ENCODE measurements at places on chromosomes 2 and 18. TPM values are rescaled to one million over a fixed set of nuclear protein-coding genes. Genes with fewer than 3 reads are reported as not detected.

Gene C2orf78
- not detected for total RNA-seq

DNA sequence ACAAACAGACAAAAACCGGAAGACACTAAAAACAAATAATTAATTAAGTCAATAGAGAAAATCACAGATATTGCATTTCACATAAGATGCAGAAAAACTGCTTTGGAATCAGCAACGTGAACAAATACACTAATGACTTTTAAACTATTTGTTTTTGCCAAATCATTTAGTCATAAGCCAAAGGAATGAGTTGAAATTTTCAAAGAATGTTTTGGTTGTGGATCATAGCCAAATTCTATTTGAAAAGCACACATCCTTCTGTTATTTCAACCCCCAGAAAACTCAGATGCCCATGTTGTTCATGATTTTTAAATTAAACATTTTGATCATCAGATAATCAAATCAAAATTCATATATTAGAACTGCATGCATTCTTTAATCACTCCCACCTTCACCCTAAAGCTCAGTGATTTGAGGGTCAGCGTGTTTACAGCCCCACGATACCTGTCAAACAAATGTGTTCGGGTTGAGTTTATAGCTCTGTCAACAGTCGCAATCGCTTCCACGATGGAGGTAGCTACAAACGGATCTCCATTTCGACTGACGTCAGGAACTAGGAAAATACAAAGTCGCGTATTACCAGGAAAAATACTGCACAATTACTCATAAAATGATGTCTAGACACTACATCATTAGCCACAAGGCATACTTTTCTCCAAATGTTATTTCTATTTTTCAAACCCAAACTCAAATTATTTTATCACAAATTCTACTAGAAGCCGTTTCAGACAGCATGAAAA lies 90.2 kb downstream of the PXDN start:
- peak; percentile 47 for DNase-seq

GRCh38 chr2:43977677-43978375 lies 18.0 kb downstream of the LRPPRC start:
- no peak for DNase-seq

Gene CXCR1
- total RNA-seq: 0.12 TPM

Gene SIX3
- not detected for total RNA-seq

Gene CDC42EP3
- total RNA-seq: 55.4 TPM

DNA sequence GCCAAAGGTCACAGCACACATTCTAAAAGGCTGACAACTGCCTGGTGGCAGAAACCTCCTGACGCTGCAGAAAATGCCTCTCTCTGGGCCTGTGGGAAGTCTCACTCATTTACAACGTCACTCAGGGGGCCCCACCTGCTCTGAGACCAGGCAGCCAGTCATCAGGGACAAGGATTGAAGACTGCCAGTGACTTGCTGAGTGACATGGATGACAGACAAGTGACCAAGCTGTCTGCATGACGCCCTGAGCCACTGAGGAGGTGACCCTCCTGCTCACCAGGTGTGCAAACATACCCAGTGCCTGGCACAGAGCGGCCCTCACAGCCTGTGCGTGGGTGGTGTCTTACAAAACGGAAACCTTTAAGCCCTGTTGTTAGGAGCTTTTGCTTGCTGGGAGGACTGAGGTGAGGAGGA lies 392.4 kb downstream of the TNS1 start:
- no peak for DNase-seq

Data from MCF 10A (cell line).